ENCODE measurements at places on chromosomes 1 and 21.

DNA sequence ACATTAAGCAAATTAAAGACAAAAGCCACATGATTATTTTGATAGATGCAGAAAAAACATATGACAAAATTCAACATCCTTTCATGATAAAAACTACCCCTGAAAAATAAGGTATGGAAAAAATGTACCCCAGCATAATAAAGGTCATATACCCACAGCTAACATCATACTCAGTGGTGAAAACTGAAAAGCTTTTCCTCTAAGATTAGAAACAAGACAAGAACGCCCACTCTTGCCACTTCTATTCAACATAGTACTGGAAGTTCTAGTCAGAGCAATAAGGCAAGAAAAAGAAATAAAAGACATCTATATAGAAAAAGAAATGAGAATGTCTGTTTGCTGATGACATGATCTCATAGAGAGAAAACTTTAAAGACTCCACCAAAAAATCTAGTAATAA is 20.7 kb downstream of the ERO1B start:
- no peak for DNase-seq

DNA sequence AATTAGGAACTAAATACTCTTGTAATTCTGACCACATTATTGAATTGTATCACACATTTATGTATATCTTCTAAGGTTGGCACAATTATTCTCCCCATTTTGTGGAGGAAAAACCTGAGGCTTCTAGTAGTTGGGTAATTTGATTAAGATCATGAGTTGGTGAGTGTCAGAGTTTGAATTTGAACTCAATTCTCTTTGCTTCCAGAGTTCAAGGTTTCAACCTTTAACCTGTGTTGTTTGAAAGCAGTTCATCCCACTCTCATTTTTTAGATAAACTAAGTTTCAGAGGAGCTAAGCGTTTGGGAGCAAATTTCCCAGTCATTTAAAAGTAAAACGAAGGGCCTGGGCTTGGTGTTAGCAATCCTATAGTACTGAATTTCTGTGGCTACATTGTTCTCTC is 293.4 kb downstream of the ADGRL2 start:
- no peak for DNase-seq

DNA sequence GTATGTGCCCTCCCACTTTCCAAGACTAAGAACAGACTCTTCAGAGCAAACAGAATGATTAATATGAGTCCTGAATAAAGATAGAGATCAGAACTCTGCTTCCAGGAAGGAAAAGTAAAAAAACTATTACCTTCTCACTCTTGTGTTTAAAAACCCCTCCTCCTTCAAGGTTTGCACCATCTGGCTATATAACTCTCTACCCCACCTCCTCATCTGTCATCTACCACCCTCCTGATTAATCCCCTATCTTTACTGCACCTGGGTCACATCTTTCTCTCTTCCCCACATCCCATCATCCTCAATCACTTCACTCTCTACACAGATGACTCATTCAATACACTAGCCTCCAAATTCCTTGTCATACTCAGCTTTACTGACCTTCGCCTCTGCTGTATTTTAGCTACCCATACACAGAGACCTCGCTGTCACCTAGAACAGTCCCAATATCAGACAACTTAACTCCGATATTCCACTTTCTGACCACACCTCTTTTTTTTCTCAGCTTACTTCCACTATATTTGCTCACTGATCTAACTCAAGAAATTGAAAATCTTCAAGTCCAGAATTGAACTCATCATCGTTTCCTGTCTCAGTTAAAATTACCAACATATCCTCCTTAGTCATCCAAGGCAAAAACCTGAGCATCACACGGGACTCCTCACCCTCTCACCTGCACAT is 3.7 kb downstream of the SCMH1 start:
- DNase-seq = no peak

- peak; percentile 52 for DNase-seq
These were observed at the start of gene AGPAT3 for GRCh38 chr21:43864962-43865539. Gene AGPAT3, plus strand, starts transcription at chr21:43865223. Its CDS starts 94,459 bp downstream, at chr21:43959682.

DNA sequence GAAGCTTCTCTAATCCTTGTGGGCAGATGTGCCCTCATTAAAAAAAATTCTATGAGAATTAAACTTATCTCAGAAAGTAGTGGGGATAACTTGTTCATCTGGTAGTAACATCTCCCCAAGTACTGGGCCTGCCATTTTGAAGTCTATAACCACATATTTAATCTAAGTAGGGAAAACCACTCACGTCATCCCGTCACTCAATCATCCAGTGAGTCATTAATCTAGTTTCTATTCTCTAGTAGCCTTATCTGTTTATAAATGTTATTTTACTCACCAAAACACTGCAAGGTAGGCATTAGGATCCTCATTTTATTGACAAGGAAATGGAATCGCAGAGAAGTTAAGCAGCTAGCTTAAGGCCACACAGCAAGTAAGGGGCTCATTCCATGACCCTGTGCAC is 221.9 kb downstream of the ATG4C start:
- DNase-seq = no peak

- no peak for DNase-seq
These were observed 45.2 kb upstream of the SSX2IP start for GRCh38 chr1:84735483-84735882.

DNA sequence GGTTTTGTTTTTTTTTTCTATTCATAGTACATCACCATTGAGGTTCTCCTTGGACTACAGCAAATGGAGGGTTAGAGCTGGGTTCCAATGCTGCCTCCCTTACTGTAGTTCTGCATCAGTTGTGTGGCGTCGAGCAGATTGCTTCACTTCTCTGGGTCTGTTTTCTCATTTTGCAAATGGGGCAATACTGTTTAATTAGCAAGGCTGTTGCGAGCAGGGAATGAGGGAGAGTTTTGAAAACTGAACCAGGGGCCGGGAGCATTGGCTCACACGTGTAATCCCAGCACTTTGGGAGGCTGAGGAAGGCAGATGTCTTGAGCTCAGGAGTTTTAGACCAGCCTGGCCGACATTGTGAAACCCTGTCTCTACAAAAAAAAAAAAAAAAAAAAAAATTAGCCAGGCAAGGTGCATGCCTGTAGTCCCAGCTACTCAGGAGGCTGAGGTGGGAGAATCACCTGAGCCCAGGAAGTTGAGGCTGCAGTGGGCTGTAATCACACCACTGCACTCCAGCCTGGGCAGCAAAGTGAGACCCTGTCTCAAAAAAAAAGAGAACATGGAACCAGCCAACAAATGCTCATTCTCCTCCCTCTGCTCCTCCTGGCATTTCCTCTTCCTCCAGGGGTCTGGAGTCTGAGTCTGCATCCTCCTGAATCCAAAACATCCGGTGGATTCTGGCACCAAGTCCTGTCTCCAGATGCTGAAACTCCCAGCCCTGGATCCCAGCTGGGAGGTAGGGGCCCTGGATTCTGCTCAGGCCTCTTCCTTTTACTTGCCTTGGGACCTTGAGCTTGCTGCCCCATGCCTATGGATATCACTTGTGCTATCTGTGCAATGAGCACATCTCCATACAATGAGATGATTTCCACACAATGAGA is 3.7 kb upstream of the PLOD1 start:
- DNase-seq = no peak

GRCh38 chr1:115665319-115666096 is 23.7 kb downstream of the VANGL1 start:
- no peak for DNase-seq

DNA sequence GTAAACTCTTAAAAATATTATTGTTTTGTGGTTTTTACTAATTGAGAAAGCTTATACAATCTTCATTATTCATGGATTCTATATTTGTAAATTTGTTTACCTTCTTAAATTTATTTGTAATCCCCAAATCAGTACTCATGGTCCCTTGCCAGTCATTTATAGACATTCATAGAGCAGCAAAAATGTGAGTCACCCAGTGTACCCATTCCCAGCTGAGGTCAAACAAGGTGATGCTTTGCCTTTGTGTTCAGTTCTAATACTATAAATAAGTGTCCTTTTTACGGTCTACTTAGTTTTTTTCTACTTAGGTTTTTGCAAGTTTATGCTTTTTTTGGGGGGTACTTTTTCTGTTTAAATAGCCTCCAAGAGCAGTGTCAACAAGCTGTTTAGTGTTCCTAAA is 36.1 kb downstream of the SORT1 start:
- DNase-seq = no peak

DNA sequence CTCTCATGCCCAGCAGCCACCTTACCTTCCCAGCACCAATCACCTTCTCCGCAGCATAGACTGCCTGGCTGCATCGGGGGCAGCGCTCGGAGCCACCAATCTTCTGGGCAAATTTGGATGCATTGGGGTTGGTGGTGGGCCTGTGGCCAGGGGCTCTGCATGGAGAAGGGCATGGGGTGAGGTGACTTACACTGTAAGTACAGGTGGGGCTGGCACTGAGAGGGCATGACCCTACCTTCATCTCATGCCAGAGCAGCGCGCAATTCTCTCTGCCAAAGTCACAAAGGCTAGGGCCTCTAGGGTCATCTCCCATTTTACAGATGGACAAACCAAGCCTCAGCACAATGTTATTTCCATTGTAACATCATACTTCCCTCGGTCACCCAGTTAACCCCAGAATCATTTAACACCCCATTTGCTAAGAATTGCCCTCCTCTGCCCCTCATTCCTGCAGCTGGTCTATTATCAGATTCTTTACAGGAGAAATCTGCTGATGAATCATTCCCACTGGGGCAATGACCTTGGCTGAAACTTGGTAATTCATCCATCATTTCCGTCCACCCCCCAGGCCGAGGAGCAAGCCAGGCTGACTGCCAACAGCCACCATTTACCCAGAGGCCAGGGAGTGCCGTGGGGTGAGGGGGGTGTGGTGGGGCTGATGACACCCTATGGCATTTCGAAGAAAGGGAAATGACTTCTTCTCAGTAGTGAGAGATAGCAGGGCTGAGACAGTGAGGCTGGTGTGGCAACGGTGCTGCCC is 17.9 kb downstream of the CSRP1 start:
- DNase-seq = no peak

DNA sequence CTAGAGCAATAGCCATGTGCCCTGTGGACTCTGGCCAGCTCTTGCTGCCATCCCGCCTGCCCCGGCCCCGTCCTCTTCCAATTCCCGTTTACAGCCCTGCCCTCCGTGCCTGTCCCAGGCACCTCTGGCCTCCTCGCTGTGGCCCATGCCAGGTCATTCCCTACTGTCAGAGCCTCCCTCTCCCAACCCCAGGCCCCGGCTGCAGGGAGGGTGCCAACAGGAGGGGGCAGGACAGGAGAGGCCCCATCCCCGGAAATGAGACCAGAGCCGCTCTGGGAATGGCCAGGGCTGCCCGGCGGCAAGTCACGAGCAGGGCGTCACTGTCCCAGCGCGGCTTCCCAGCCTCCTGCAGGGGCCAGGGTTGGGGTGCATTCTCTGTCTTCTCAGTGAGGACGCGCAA is 23.5 kb upstream of the TSPEAR start:
- no peak for DNase-seq

DNA sequence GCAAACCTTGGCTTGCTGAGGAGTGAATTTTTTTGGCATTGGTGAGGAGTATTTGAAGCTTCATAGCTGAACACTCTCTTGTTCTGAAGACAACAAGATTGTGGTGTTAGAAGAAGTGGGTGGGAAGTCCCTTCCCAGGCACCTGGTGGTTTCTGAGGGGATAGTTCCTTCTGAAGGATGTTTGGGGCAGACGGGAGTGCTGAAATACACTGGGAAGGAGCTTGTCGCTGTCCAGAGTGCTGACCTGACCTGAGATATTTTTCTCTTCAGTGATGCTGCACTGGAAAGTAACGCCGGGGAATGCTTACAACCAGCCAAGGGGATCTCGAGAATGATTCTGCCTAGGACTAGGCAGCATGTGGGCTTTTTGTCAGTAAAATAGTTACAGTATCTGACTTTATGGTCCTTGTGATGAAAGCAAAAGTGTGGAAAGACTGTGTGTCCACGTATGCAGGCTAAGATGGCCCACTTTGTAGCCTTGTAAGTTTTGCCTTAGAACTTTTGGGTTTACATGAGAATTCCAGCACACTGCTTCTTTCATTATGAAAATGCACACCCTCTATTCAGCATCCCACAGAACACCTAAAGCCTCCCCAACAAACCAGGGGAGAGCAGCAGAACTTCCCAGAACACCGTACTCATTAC is 33.1 kb upstream of the NFASC start:
- DNase-seq = peak; percentile 18

DNA sequence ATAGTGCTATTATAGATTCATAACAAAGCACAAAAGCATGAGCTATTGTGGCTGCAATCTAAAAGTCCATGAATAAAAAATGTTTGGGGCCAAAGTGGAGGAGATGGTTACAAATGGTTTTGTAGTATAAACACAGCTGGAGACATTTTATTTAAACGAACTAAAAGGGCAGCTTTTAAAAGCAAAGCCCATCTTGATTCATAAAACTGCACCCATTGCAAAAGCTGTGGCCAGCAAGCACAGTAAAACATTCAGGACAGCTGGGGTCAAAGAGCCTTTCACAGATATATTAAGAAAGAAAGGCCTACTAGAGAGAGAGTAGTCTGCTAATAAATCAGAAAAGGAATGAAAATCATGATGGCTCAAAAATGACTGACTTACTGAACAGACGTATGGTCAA is 520.8 kb downstream of the NUF2 start:
- no peak for DNase-seq

DNA sequence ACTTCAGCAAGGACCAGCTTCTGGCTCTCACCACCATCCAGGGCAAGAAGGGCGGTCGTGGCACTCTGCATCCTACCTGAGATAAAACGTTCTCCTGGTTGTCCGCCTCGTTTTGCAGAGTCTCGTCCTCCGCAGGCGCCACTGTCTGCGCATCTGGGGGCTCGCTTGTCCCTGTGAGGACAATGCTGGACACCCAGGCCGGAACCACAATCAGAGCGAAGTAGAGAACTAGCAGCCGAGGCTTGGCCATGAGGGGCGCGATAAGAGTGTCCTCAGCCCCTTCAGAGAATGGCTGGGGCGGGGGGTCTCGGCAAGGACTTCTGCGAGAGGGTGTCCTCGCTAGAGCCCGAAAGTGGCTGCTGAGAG is 505 bp downstream of the OLFML2B start:
- DNase-seq = no peak

Measured in activated naive CD4-positive, alpha-beta T cell treated with anti-CD3 and anti-CD28 coated beads, Interleukin-2, amount 50 U/mL, for 16 hours (primary cell).